ENCODE measurements at places on chromosomes 7 and 10.

DNA sequence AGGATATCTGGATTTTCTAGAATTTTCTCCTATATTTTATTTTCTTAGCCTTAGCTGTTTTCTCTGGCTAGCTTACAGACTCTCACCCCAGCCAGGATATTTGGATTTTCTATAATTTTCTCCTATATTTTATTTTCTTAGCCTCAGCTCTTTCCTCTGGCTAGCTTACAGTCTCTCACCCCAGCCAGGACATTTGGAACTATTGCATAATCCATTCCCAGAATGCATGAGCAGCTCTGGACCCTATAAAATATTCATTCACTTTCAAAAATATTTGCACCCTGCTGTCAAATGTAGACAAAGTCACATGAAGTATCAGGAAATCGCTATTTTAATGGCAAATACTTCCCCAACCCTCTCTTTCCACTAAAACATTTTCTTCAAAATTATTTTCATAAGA is 298.9 kb downstream of the DNAJB6 start:
- no peak for DNase-seq

GRCh38 chr10:79088176-79088575 is 19.4 kb downstream of the ZMIZ1 start:
- DNase-seq: no peak

GRCh38 chr7:90736968-90737939 is 141.1 kb downstream of the CDK14 start:
- DNase-seq: no peak

- DNase-seq: no peak
Observed at GRCh38 chr7:38825721-38826440, 83.1 kb downstream of the VPS41 start.

DNA sequence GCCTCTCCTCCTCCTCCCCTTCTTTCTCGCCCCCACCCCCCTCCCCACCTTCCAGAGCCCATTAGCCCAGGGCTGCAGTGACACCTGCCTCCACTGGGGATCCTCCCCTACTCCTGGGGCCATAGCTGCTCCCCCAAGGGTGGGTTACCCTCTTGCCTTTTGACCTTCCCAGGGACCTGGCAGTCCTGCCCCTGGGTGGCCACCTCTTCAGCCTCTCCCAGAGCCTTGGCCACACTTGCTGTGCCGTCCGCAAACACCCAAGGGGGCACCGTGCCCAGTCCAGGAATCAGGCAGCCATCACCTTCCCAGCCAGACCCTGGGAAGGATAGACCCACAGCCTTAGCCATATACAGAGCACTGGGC is 19.8 kb upstream of the CLDN4 start:
- no peak for DNase-seq

DNA sequence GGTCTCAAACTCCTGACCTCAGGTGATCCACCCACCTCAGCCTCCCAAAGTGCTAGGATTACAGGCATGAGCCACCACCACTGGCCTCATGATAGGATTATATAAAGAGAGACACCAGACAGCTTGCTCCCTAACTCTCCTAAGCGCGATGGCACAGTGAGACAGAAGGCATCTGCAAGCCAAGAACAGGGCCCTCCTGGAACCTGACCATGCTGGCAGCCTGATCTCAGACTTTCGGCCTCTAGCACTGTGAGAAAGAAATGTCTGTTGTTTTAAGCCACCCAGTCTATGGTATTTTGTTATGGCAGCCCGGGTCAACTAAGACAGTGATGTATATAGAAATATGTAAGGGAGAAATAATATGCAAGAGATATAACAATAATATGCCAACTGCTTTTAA is 51.2 kb downstream of the SRPK2 start:
- DNase-seq: no peak

DNA sequence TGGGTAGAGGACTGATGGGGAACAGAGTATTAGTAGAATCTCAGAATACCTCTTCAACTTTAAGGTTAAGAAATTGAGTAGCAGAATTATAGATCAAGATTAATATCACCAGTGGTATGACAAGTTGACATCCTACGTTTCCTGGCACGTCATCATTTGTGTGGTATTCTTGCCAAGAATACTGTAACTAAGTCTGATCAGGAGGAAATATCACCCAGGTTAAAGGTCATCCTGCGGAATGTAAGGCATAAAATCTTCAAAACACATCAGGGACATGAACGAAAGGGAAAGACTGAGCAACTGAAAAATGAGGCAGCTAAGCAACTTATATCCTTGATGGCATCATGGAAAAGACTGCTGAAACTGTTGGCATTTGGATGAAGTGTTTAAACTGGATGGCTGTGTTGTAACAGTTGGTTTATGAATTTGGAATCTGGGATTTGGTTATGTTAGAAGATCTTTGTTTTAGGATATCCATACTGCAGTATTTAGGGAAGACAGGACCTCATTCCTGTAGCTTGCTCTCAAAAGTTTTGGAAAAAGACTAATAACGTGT is 86.1 kb downstream of the TRIM24 start:
- no peak for DNase-seq

DNA sequence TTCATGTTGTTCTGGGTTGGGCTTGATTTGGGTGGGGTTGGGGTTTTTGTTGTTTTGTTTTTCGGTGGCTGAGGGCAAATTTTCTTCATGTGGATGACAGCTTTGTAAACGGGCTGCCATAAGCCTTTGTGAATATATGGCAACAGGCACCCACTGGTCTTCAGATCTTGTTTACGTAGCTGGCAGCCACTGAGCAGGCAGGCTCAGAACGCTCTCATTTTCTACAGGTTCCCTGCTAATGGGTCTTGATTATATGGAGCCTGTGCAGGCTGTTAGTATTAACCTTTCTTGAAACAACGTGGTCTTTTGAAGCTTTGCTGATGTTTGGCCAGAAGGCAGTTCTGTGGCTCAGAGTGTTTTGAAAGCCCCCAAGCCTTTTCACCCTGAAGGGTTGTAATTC is 199.7 kb downstream of the TNS3 start:
- DNase-seq: no peak

- no peak for DNase-seq
Observed at GRCh38 chr10:124017729-124018128, 75.7 kb downstream of the CHST15 start.

DNA sequence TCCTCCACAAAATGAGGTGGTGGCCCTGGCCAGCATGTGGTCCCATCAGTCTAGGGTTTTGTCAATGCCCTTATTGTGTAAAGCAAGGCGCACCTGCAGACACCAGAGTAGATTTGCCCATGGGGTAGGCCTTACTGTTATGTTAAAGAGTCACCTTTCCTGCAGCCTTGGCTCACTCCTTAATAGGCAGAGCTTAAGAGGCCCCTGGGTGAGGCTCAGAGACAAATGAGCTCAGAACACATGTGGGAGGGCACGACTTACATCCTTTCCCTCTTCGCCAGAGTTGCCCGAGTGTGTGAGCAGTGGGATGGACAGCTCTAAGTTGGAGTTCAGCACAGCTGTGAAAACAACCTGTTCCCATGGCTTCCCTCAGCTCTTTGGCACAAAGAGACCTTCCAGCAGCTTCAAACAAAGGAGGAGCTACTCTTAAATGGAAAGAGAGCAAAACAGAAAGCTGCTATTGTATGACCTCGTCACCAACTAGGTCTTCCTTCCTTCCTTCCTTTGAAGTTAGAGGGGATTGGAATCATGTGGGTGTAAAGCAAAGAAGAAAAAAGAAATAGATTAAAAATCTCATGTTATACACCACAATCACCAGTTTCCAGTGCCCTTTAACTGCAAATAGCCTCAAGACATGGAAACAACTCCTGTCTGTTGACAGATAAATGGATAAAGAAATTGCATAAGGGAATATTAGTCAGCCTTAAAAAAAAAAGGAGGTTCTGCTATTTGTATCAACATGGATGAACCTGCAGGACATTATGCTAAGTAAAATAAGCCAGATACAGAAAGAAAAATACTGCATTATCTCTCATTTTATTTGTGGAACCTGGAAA is 11.9 kb upstream of the XPNPEP1 start:
- DNase-seq: no peak

DNA sequence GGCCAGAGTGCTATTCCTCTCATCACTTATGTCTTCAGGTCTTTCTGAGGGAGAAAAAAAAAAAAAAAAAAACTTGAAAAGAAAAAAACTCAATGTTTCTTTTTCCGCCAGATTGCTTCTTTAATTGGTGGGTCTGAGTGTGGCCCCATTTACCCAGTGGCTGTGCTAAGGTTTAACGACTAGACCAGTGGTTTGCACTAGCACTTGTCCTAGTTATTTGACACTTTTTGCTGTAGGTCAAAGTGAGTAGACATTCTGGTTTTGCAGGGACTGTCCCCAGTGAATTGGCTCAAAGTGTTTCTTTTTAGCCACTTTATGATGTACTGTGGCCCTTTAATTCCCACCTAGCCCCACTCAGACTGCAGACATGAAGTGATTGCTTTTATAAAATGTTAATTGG is 273.3 kb downstream of the PTEN start:
- no peak for DNase-seq

GRCh38 chr10:80924063-80924952 is 386.6 kb downstream of the SH2D4B start:
- DNase-seq: no peak

- no peak for DNase-seq
Observed at GRCh38 chr7:52735656-52736055, 299.8 kb upstream of the POM121L12 start.

DNA sequence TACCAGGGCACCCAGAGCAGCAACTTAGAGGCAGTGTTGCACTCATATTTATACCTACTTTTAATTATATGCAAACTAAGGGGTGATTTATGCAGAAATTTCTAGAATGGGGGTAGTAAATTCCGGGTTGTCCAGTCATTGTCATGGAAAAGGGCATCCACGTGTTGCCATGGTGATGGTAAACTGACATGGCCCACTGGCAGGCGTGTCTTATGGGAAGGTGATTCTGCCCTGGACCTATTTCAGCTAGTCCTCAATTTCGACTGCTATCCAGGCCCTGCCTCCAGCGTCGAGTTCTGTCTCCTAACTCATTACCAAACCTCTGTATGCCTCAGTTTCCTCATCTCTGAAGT is 12.8 kb downstream of the SNX8 start:
- no peak for DNase-seq

GRCh38 chr10:96587264-96588059 is 650 bp upstream of the TM9SF3 start:
- DNase-seq: no peak

- DNase-seq: no peak
Observed at GRCh38 chr10:133158437-133158755, 1.6 kb upstream of the KNDC1 start.

GRCh38 chr7:23628370-23628769 is 31.2 kb downstream of the CCDC126 start:
- DNase-seq: no peak

- DNase-seq: no peak
Observed at GRCh38 chr7:38736138-38736537, 105.0 kb upstream of the AMPH start.

- DNase-seq: no peak
Observed at GRCh38 chr7:66323114-66323796, 118.1 kb downstream of the TPST1 start.

DNA sequence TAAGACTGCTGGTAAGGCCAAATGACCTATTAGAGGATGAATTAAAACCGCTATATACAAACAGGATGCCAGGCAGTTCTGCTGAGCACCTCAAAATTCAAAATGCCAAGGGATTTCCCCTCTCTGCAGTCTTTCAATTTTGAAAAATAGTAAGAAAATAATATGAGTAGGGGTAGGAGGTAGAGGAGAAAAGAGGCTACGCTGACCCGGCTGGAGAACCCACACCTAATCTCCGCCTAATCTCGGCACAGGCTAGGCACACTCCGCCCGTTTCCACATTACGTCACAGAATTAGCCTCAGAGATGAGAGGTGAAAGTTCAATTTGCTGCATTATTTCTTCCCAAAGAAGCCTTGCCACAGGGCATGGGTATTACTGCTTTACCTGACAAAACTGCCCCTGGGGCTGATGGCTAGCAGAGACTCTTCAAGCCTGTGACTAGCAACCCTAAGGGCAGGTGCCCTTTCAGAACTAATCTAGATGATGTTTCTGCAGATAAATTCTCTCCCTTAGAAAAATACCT is 21.3 kb upstream of the SPOCK2 start:
- no peak for DNase-seq

DNA sequence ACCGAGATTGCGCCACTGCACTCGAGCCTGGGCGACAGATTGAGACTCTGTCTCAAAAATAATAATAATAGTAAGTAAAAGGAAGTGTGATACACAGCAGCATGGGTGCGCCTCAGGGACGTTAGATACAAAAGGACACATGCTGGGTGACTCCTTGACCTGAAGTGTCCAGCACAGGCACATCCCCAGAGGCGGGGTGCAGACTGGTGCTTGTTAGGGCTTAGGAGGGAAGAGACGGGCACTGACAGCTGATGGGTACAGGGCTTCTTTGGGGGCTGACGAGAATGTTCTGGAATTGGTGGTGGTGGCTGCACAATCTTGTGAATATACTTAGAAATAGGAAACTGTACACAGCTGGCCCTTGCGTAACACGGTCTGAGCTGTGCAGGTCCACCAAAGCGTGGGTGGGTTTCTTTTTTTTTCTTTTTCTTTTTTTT is 61.8 kb upstream of the DNAJB6 start:
- no peak for DNase-seq

GRCh38 chr7:133255486-133255885 is 2.6 kb downstream of the EXOC4 start:
- no peak for DNase-seq

DNA sequence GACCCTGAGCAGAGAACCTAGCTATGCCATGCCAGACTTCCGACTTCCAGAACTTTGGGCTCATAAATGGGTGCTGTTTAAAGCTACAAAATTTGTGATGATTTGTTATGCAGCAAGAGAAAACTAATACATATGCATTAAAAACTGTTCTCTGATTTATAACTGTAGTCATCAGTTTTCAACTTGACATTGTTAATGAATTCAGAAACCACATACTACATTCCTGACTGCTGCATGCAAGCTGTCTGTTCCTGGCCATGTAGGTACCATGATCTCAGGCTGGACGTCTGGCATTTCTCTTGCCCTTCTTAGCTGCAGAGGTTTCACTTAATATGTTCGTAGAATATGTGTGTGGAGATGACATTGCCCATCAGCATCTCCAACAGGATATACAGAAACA is 28.4 kb downstream of the MKX start:
- no peak for DNase-seq

- DNase-seq: no peak
Observed at GRCh38 chr10:19906108-19906791, 90.0 kb downstream of the PLXDC2 start.

GRCh38 chr7:52447581-52448180 is 587.8 kb upstream of the POM121L12 start:
- no peak for DNase-seq

GRCh38 chr7:70033226-70033625 is 435.0 kb downstream of the AUTS2 start:
- no peak for DNase-seq
